ENCODE measurements at places on chromosomes 2 and 18.

DNA sequence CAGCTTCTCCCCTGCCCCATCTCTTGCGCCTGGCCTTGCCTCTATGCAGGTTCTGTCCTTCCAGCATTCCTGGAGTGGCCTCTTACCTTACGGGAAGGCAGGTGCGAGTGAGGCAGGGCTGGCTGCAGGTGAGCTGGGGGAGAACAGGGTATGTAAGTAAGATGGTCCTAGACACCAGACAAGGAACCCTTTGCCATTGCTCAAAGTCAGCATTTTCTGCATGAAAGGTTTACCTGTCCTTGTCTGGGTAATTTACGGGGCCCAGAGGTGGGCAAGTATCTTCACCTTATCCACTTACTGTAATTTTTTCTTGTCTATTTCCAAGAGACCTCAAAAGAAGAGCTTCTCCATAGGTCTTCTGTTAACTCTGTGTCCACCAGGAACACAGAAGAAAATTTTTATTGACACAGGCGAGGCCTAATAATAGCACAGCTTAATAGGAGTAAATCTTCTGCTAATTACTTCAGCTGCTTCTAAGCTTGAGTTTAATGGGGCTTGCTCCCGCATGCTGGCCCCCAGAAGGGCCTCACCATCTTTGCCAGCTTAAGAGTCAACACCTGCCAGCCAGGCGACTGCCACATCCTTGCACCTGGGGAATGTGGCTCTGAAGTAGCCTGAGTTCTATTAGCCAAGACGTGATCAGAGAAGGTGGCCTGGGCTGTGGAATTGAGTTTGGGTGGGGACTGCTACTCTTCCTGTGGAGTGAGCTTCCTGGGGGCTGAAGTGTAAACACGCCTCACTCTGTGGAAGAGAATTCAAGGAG, 27.1 kb downstream of the PCARE start:
- no peak for DNase-seq

DNA sequence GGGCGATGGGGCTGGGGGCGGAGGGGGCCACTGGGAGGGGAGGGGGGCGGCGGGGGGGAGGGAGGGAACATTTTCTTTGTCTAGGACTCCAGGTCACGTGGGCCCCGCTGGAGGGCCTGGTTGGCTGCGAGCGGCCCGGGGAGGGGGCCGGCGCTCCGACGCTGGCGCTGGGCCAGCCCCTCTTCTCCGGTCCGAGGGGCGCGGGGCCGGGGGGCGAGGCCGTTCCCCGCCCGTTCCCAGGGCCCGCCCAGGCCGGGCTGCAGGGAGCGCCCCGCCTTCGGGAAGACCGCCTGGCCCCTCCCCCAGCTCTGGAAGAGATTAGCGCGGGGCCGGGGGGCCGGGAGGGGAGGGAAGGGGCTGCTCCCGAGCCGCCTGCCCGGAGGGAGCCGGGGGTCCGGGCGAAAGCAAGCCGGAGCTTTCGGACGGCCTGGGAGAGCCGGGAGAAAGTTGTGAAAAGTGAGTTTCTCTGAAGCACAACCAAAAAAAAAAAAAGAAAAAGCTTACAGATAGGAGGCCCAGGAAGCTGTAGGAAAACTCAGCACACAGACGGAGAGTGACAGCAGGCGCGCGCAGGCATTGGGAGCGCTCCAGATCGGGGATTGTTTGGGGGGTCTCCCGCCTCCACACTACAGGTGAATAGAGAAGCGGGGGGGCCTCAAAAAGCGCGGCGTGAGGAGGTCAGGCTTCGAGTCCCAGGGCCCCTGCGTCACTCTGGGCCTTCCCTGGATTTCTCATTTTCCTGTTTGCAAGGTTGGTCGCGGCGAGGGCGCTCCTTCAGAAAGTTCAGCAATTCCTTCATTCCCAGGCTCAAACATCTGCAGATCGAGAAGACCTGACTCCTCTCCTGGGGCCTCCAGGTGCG, 84.1 kb upstream of the POMC start:
- peak; percentile 31 for DNase-seq

GRCh38 chr2:150939087-150939486, 322.6 kb downstream of the RBM43 start:
- DNase-seq, result no peak

GRCh38 chr2:208792766-208793165, 386.2 kb downstream of the PTH2R start:
- no peak for DNase-seq

DNA sequence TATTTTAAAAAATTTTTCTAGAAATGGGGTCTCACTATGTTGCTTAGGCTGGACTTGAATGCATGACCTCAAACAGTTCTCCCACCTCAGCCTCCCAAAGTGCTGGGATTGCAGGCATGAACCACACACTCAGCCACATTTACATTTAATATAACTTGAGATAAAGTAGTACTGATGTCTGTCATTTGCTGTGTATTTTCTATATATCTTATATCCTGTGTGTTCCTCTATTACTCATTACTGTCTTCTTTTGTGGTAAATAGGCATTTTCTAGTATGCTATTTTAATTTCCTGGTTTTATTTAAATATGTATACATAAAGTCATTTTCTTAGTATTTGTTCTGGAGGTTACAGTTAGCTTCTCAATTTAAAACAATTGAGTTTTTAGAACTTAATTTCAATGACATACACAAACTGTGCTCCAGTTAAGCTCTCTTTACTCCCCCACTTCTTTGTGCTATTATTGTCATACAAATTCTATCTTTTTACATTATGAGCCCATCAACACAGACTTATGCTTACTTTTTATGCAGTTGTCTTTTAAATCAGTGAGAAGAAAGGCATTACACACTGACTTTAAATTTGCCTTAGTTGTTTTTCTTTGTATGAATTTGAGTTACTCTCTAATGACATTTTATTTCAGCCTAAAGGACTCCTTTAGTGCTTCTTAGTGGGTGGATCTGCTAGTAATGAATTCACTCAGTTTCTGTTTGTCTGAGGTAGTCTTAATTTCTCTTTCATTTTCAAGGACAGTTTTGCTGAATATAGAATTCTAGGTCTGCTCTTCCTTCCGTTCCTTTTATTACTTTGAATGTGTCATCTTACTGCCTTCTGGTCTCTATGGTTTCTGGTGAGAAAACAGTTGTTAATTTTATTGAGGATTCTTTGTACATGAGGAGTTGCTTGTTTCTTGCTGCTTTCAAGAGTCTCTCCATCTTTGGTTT, 6.2 kb upstream of the INPP4A start:
- DNase-seq, result no peak

DNA sequence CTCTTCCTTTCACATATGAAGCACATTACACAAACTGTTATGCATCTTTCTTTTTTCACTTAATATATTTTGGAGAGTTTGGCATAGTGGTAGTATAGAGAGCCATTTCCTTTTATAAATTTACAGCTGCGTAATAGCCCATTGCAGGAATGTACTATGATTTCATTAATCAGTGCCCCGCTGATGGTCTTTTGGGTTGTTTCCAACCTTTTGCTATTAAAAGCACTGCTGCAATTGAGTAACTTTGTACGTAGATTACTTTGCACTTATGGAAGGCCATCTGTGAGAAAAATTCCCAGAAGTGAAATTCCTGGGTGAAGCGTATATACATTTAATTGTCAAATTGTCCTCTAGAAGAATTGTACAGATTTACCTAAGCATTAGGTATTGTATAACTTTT, 565.3 kb upstream of the ZNF804A start:
- DNase-seq, result no peak

GRCh38 chr2:10525573-10526265, 77.6 kb upstream of the ODC1 start:
- no peak for DNase-seq

DNA sequence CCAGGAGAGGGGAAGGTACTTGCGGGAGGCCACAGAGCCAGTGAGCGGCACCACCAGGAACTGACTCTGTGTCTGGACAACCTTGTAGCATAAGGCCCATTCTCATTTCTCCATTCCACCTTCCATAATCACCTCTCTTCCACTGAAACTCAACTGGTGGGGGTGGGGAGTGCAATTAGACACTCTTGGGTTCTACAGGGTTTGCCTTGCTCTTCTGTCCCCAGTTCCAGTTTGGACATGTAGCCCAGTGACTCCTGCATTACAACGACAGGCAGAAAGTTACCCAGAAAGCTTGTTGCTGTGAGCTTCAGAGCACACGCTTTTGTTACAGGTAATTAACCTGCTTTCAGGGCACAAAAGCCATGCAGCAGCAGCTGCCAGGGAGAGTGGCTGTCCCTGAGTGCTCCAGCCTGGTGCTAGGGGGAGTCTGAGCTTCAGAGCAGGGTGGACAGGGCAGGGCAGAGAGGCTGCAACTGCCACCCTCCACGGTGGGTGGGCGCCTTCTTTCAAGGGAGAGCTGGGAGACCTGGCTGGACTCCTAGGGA, 65.2 kb downstream of the COPS8 start:
- DNase-seq, result no peak

GRCh38 chr18:79771446-79772107, 26.2 kb upstream of the KCNG2 start:
- DNase-seq, result no peak

DNA sequence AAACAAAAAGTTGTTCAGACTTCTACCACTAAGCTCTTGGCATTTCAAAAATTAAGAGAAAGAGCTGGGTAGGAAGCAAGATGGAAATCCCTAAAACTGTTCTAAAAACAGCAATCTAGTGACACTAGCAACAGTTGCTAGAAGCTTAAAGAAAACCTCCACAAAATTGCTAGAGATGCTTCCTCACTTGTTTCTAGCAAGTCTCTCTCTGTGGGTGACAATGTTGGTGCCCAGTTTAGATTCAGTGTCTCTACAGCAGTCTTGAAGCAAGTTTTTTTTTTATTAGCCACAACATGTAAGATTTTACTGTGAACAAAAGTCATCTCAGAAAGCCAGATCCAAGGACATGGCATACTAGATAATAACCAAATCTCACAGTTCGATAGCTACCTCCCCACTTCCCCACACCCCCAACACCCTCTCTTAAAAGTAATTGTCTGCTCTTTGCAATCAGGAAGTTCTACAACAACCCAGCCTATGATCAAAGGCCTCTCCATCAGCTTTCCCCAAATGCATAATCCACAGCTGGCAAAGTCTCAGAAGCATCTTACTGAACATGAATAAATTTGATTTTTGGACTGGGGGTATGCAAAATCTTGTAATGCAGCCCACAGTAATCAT, 70.0 kb downstream of the ANKRD44 start:
- DNase-seq, result no peak

GRCh38 chr2:119028327-119029174, 86.6 kb downstream of the MARCO start:
- DNase-seq, result peak; percentile 21

DNA sequence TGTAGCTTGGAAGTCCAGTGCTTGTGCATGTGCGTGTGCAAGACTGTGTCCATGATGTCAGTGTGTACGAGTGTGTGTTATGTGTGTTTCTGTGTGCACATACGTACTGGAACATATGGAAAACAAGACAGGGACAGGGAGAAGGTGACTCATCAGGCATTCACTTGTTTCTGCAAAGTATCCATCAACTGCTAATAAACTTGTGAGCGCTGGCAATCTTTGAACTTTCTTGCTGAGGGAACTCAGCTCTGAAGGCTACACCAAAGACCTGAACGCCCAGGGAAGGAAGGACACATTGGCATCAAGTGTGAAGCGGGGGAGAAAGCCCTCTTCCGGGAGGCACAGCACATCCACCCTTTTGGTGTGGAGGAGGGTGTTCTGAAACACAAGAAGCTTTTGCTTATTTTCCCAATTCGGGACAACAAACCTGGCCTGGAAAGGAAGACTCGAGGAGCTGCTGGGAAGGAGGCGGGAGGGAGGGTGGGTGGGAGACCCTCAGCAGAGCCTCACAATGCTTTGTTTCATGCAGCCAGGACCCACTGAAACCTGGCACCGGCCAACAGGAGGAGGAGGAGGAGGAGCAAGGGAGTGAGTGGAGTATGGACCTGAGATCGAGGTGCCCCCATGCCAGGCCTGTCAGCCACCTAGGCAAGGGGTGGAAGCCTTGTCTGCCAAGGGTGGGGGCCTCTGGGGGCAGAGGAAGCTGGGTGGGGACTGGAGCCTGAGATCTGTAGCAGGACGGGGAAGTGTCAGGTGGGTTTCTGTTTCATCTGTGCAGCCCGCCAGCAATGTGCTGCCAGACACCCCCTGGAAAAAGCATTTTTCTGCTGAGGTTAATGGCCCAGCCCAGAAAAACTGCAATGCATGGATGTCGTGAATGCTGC, 26.8 kb downstream of the SMAD7 start:
- DNase-seq, result no peak

DNA sequence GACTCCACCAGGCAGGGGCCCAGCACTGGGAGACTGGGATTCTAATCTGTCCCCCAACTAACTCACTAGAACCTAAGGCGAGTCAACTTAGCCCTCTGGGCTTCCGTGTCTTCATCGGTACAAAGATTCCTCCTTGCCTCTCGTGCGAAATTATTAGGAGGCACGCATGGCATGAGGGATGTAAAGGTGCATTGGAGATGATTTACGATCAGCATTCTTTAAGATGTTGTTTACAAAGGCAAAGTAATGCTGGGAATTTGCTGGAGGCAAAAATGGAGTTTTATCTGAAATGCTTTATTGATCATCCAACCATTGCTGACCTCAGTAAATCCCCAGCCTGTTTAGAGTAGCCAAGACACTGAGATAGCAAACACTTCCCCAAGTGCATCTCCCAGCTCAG, 171.8 kb upstream of the KLHL29 start:
- DNase-seq, result no peak

- no peak for DNase-seq
These were observed 107.1 kb upstream of the DNMT3A start for GRCh38 chr2:25448808-25449207.

- no peak for DNase-seq
These were observed 146.9 kb downstream of the TDRD15 start for GRCh38 chr2:21270708-21271122.

- DNase-seq, result peak; percentile 66
These were observed 15.9 kb upstream of the ATP6V1B1 start for GRCh38 chr2:70919672-70920366.

DNA sequence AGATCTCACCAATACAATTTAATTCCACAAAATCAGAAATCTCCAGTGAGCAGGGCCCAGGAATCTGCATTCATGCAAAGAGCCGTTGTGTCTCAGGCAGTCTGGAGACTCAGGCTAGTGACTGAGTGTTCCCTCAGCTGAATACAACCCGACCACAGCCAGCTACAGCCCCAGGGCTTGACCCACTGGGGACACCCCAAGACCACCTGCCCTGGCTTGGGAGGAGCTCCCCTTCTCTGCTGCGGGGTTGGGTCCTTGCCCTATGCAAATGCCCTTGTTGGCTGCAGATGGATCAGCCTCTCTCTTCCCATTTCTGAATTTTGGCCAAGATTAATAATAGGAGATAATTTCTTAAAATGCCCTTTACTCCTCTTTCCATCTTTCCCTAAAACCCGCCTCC, 157.7 kb downstream of the TWIST2 start:
- DNase-seq, result no peak

GRCh38 chr2:158542577-158542976, 85.8 kb downstream of the PKP4 start:
- no peak for DNase-seq
